ENCODE measurements at places on chromosomes 12 and 14.

- peak; percentile 52 for DNase-seq
Observed at GRCh38 chr12:56007564-56008559, 10.8 kb downstream of the SUOX start.

DNA sequence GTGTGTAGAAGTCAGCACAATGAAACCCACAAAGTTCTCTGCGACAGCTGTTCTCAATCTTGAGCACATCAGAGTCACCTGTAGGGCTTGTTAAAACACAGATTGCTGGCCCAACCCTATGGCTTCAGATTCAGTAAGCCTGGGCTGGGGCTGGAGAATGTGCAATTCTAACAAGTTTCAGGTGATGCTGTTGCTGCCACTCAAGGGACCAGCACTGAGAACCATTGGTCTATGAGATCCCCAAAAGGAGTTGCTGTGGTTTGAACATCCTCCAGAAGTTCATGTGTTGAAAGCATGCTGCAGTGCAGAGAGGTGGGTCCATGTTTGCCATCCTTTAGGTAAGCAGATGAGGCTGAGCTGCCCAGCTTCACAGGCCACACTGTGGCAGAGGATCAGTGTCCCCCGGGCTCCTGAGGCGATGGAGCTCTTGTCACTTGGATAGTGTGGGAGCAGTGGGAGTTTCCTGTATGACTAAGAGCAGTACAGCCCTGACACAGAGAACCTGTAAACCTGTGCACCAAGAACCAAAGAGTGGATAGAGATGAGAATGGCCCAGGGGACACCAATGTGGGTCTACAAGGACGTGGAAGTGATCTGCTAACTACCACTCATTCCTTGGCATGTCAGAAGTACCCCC is 8.0 kb upstream of the RTRAF start:
- DNase-seq, result no peak

DNA sequence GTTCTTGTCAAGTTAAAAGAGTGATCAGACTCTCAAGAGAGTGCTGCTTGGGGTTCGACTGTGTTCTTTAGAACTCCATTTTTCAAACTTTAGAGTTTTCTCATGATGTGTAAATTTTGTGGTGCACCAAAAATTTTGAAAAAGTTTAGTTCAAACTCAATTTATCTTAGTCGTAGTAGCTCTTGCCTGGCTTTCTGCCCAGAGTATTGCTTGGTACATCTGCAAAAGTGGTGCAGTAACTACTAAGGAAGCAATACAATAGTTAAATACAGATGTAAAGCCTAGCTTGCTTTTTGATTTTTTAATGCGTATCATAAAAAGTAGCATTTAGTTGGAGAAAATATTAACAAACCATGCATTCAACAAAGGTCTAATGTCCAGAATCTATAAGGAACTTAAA is 9.5 kb upstream of the CCDC91 start:
- DNase-seq, result no peak

- no peak for DNase-seq
Observed at GRCh38 chr12:17456486-17456885, 633.5 kb downstream of the RERGL start.

DNA sequence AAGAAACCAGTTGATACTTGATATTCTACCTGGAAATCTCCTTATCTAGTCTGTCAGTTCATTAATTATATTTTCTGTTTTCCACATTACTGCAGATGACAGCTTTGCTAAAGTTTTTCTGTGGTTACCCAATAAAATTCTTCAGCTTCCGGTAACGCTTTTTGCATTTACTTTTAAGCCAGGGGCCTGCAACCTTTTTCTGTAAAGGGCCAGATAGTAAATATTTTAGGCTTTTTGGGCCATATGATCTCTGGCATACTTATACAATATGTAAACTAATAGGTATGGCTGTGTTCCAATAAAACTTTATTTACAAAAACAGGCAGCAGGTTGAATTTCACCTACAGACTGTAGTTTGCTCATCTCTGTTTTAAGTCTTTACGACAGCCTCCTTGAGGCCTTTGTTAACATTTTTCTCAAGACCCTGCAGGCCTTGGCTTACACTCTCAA is 48.3 kb downstream of the SPATS2 start:
- DNase-seq, result no peak

DNA sequence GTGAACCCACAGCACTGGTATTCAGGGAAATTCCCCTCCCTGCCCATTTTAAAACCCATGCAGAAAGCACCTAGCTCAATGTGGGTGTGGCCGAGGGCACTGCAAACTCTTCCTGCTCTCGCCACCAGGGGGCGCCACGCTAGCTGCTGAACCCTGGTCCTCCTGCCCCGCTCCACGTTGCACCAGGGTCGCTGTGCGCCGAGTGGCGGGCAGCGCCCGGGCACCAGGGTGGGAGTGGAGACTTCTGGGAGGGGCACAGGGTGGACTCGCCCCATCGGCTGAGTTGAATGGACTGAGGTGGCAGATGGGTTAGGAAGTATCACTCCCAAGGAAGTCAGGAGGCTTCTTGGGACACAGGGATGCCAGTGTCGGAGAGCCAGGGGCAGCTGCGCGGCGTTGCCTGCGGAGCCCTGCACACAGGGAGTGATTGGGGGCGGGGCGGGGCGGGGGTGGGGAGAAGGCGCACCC is 48.1 kb upstream of the BCL11B start:
- DNase-seq, result peak; percentile 50
